ENCODE measurements at places on chromosomes 4 and X.

DNA sequence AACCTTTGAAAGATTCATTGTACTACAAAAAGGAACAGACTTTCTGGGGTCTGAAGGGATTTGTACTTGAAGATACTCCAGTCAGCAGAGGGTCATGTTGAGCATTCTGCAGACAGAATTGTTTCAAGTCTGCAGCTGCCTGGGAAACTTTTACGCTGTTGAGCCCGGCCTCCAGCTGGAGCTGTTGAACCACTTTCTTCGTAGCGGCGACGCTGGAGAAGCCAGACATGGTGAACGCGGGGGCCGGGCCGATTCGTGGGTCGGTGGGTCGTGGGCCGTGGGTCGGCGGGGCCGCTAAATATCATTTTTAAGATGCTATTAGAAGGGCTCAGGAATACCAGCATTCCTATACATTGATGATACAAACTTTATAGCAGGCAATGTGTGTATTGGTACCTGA, 12.0 kb upstream of the RTL9 start:
- peak; percentile 12 for DNase-seq

GRCh38 chr4:78688366-78688765, 87.8 kb upstream of the BMP2K start:
- no peak for DNase-seq

DNA sequence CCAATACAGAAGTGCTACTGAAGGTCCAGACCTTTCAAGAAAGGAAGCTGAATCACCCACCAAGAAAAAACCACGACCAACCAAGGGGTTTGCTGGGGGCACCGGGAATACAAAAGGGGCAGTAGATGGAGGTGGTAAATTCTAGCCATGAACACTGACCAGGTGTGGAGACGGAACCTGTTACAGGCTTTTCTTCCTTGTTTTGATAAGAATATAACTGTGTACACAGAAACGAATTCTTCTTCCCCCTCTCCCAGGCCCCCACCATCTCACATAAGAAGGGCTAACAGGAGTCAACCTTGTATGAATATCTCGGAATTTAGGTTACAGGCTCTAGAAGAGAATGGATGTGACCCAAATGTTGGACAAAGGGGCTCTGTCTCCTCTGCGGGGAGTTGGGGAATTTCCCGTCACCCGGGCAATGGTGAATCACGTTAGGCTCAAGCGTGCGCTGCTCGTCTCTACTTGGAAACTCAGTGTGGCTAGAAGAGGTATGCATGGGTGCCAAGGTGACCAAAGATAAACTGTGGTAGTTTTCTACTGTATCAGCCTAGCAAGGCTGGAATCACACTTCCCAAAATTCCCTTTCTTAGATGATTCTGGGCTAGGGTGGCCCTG, 87.0 kb downstream of the AFAP1 start:
- DNase-seq, result no peak

DNA sequence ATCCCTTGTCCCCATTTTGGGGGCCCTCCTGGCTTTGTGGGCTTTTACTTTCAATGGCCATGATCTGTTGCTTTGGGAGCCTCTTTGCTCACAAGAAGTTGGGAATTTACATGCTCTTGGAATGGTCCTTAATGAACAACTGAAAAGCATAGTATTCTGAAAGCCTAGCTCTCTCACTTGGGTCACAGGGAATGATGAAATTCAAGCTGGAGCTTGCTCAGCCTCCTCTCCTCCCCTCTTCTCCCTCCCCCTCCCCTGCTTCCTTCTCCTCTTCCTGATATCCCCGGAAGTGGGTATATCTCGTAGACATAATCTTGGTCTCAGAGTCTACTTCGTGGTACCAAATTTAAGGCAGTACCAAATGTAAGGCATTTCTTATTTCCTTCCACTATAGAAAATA, 400.6 kb upstream of the NR3C2 start:
- DNase-seq, result no peak

DNA sequence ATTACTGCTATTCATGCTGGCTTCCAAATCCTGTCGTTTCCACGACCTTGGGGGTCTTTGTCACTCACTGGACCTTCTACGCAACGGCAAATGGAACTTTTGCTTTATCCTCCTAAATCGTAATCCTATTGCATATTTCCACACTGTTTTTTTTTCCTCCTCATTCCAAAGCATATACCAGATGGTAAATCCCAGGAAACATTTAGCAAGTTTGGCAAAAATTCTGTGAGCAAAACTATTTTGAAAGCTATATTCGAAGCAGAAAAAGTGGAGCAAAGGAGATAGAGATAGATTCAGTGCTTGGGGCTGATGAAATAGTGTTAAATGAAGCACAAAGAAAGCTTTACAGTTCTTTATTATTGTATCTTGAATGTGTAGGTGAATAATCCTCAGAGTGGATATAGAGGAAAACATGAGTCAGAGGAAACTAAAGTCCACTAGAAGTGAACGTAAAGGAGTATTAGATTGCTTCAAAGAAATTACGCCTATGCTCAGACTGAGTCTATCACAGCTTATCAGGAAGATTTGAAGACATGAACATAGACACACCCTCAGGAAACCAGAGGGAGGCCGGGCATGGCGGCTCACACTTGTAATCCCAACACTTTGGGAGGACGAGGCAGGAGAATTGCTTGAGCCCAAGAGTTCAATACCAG, 50.2 kb upstream of the FAM9A start:
- no peak for DNase-seq

GRCh38 chrX:109959356-109959871, 43.5 kb upstream of the TMEM164 start:
- no peak for DNase-seq

- no peak for DNase-seq
These were observed 26.2 kb downstream of the FBXW7 start for GRCh38 chr4:152509595-152510225.

- no peak for DNase-seq
These were observed 112.4 kb upstream of the ELOVL6 start for GRCh38 chr4:110310795-110311194.

- DNase-seq, result no peak
These were observed 12.1 kb upstream of the CLCN5 start for GRCh38 chrX:49910344-49910743.

- no peak for DNase-seq
These were observed 58.8 kb downstream of the USP46 start for GRCh38 chr4:52600275-52600674.

DNA sequence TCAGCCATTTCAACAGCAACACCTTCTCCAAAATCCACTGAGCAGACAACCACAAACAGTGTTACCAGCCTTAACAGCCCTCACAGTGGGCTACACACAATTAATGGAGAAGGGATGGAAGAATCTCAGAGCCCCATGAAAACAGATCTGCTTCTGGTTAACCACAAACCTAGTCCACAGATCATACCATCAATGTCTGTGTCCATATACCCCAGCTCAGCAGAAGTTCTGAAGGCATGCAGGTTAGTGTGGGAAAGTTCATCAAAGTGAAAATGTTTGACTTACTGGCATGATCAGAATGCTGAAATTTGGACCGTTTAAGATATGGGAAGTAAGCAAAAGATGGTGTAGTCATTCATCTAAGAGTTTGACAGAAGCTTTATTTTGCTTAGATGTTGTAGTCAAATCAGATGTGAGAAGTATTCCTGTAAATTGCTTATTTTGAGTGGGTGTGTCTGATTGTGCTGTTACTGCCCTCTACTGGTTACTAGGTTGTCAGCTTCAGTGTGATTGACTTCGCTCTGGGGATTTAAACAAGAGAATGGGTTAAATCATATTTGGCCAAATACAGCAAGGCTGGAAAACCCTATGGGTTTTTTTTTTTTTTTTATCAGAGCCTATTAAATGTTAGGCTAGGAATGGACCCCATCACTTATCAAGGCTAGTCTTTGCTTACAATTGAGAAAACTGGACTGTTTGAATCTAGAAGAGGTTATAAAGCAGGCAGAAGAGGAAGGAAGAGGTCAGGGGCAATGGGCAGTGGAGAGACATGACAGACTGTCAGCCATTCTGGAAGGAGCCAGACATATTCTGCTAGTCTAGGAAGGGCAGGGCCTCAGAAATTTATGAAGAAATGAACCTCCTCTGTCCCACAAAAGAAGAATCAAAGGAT, 130.3 kb downstream of the DIPK2B start:
- no peak for DNase-seq

- DNase-seq, result no peak
These were observed 95.1 kb downstream of the AFAP1 start for GRCh38 chr4:7844594-7844991.

GRCh38 chrX:77786365-77786680, 307 bp upstream of the ATRX start:
- DNase-seq, result no peak

DNA sequence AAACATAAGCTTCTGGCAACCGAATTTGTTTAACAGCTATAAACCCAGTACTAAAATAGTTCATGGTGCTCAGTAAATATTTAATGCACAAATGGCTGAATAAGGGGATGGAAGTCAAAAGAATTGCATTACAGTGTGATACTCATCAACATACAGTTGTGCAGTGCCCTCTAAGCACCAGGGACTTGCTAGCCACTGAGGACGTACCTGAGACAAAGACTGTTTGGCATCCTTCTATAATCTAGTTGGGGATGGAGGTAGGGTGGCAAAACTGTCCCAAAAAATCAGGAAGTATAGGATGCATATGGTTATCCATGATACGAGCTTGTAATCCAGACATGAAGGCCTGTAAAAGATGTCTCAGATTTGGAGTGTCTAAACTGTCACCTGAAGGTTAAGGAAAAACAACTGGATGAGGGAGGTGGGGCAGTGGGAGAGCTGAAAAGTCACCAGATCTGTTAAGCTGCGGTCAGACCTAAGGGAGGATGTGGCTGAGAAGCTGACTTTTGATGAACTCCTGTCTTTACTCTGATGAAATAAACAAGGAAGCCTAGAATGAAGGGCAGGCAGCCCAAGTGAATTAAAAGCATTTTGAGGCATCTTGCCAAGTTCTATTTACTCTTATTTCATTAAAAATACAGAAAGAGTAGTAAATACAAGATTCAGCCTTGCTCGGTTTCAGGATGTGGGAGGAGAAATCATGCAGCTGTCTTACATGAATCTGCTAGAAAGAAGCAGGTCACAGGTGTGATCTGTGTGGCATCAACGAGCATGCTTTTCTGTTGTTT, 12.0 kb upstream of the CD38 start:
- no peak for DNase-seq

- DNase-seq, result no peak
These were observed 223.1 kb upstream of the FAT1 start for GRCh38 chr4:186946682-186947294.

GRCh38 chr4:108166038-108166437, 2.7 kb downstream of the LEF1 start:
- no peak for DNase-seq

DNA sequence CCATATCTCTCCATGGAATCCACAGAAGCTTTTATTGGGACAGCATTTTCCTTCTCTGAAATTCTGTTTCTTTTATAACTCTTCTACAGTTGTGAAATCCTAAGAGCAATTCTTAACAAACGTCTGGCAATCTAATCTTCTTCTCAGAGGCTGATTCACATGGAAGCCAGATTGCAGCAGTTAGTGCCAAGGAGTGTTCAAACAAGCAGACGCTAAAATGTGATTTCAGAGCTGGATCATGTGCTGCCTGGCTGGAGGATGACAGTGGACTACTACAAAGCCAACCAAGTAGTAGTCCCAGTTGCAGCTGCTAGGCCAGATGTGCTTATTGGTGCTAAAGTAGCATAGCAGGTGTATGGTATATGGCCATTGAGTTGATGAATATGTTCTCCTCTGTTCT, 27.7 kb upstream of the GLRB start:
- DNase-seq, result peak; percentile 40

DNA sequence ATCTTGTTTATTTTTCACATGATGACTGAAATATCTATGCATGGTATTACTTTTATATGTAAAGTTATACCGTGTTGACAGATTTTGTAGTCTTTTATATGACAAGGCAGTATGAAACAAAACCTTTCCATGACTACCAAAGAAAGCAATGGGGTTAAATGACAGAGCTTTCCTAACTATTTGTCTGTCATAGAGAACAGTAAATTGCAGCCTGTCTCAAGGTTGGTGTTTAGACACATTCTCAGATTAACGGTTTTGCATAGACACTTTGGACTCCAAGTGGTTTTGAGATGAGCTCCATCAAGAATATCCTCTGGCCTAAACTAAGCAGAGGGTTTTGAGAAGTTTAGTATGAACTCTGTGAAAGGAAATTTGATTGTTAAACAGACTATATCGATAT, 180.7 kb upstream of the TENM3 start:
- no peak for DNase-seq

GRCh38 chrX:9293051-9293496, 171.8 kb upstream of the TBL1X start:
- no peak for DNase-seq

- no peak for DNase-seq
These were observed 7.6 kb upstream of the BST1 start for GRCh38 chr4:15695240-15695699.

DNA sequence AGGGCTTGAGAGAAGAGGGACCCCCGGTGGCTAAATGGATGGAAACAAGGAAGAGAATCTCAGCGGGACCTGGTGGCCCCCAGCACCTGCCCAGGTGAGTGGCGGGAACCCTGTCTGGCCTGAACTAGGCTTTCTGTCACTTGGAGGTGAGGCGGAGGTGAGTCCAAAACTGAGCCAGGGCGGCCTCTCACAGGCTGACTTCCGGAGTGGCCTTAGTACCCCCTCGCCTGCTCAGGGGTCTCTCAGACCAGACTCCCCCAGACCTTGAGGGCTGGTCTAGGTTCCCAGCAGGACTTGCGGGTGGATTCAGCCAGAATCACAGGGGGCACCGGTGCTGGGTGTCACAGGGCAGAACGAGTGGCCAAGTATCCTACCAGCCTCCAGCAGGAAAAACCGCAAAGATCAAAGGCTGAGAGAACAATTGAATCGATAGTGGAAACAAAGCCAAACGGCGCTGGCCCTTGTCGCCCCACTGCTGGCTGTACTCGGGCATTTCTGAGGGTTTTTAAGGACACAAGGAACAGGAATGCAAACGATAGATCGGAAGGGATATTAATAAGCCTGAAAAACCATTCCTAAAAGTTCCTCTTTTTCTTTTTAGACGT, 67.8 kb downstream of the WFS1 start:
- DNase-seq, result peak; percentile 4

- no peak for DNase-seq
These were observed 703.1 kb downstream of the CENPC start for GRCh38 chr4:66842026-66842723.

DNA sequence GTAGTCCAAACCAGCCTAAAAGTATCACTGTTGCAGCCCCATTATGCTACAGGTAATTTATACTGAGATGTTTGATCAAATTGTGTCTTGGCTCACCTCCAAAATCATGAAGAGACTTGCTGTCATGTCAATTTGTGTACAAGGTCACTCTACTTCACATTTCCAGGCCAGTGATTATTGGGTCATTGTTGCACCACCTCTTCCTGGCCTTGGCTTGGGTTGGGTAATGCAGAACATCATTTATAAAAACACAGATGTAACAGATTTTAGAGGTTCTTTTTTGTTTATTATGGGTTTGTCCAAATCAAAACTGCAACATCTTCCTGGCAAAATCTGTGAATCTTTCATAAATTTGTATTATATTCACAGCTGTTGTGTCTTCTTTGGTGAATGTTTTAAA, 459.5 kb downstream of the ANKRD50 start:
- DNase-seq, result no peak

- DNase-seq, result no peak
These were observed 58.9 kb downstream of the HTRA3 start for GRCh38 chr4:8328456-8328855.
